ENCODE measurements at places on chromosomes 12 and 14.

GRCh38 chr12:68368327-68368726 is 36.2 kb upstream of the MDM1 start:
- no peak for DNase-seq

DNA sequence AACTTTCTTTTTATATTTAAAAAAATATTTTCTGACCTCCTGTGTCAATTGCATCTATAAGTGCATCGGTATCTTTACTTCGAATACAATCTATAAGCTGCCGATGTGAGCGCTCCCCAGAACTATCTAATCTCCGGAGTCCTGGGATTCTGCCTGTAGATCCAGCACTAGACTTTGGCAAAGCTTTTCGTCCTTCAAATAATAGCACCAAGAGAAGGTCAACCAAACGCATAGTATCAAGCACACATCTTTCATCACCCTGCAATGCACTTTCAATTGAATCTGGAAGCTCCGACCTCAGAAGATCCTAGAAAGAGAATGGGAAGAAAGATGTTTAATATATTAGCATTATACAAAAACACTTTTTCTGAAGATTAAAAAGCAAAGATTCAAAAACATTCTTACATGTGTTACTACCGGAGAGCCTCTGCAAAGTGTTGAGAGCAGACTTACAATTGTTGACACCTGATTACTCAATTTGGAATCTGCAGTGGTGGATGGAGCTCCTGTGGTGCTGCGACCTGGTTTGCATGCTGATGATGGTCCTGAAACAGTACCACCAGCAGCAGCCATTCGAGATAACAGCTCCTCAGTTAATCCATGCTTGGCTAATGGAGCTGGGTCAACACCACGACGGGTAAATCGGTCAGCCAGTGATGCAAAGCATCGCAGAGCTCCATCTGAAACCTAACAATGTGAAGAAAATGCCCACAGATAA is 34.3 kb downstream of the HECTD1 start:
- DNase-seq, result no peak

DNA sequence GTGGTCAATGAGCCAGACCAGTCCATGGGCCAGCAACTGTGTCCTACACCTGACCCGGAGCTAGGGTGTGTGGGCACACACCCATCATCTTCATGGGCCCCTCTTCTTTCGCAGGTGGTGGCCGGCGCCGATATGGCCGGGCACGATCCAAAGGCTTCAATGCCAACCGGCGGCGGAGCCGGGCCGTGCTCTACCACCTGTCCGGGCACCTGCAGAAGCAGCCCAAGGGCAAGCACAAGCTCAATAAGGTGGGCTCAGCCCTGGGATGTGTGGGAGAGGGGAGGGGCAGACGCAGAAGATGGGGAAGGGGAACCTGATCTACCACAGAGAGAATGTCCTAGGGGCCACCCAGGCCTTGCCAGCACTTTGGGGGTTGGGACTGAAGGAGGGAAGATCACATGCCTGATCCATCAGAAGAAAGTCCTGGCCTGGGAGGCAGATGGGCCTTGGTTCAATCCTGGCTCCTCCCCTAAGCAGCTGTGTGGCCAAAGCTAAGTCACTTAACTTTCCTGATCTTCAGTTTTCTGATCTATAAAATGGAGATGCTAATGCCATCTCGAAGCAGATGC is 3.8 kb downstream of the KCNH3 start:
- DNase-seq, result no peak

DNA sequence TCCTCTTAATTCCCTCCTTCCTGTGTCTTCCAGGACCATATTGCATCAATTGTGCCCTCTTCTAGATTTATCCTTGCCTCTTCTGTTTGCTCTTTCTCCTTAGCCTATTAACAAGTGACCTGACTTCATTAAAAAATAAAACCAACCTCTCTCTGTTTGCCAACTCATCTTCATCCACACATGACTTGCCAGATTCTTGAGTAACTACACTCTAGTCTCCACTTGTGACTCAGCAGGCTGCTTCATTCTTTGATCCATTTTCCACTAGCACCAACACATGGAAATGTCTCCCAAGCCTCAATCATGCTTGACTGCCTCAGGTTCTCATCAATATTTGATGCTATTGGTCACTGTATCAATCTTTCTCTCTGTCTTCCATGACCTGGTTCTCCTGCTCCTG is 492.4 kb upstream of the TMPO start:
- DNase-seq, result no peak

DNA sequence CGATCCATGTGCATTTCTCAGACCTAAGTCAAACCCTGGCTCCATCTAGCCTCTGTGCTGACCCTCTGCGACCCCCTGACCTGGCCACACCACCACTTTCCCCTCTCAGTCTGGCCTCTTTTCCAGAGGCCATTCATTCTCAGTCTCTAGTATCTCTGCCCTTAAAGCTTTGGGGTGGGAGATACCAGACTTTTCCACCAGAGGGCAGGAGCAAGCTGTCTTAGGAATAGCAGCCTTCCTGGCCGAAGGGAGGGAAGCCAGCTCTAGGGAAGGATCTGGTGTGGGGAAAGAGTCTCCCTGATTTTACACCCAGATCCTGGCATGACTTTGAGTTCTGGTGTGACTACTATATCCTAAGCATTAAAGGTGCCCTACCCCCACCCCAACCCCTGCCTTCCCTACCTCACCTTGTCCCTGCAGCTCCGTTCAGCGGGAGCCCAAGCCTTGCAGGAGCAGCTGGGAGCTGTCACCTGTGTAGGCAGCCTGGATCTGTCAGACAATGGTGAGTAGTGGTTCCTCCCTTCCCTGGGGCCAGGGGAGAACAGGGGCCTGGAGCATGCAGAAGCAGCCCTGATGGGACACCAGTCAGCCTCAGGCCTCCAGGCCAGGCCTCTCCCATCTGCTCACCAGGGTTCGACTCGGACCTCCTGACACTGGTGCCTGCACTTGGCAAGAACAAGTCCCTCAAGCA is 6.6 kb downstream of the CARMIL3 start:
- no peak for DNase-seq

DNA sequence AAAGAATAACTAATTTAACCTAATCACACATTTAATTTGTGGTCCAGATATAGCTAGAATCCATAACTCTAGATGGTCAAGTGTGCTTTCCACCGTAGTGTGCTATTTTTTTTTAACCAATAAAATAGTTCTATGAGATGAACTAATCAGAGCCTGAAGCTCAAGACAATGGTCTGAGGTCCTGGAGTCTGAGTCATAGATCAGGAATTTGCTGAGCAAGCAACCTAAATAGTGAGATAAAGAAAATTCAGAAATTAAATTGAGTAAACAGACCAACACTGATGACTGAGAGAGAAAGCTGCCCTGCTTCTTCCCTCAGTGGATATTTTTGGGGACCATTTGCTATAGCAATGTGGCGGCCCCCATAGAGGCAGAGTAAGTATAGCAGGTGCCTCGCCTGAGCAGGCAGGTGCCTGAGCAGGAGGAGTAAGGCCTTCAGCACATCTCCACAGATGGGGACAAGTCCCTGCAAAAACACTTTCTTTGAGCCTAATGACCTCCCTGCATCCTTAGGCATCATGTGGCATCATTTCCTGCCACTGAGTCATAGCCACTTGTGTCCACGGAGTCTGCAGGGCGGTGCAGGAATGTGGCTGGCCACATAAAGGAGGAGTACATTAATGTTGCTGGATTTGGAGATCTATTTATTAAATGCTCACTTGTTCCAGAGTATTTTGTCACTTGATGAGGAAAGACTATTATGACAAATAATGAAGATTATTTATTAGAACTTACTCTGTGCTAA is 13.9 kb upstream of the CLEC4E start:
- no peak for DNase-seq

DNA sequence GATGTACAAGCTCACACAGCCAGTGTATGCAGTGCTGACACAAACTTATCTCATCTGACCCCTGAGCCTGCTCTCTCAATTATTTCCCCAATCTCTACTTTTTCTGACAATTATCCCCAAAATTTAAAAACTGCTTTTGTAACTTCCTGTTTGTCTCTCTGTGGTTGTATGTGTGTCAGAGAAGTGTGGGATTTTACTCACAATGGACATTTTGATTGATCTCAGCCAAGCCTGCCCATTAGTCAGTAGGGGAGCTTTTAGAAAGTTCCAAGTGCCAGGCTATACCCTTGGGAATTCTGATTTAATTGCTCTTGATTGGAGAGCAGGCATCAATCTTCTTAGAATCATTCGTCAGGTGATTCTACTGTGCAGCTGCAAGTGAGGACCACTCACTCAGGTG is 64.9 kb upstream of the LMNTD1 start:
- no peak for DNase-seq

DNA sequence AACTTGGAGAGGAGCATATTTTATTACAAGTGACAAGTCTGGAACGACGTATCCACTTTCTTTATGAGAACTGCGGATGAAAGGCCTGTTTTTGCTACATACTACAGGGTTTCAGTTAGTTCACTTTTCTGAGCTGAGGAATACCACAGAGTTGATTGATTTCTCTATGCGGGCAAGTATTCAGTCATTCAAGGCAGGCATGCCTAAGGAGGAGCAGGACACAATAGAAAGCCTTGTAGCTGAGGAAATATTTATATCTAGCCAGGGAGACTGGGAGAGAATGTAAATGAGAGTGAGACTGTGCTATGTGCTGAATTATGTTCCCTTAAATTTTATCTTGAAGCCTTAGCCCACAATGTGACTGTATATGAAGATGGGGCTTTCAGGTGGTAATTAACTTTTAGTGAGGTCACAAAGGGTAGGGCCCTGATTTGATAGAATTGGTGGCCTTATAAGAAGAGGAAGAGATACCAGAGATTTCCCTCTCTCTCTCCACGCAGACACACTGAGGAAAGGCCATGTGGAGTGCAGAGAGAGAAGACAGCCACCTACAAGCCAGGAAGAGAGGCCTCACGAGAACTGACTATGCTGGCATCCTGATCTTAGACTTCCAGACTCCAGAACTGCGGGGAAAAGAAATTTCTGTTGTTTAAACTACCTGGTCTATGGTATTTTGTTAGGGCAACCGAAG is 459.0 kb upstream of the ATP2B1 start:
- DNase-seq, result no peak

DNA sequence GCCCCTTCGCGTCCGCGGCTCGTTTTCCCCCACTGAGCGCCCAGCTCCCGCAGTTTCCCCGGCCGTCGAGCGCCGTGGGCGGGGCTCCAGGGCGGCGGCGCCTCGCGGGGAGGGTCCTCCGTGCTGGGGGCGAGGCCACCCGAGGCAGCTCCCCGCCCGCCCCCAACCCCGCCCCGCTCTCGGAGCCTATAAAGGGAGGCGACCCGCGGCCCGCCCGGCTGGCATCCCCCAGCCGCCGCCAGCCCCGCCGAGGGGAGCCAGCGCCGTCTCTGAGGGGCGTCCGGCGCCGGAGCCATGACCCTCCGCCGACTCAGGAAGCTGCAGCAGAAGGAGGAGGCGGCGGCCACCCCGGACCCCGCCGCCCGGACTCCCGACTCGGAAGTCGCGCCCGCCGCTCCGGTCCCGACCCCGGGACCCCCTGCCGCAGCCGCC is at the start of gene TAMALIN:
Gene TAMALIN, plus strand, starts transcription at position 221 of the 432 bp plus-strand sequence. Its CDS starts 74 bp downstream, at position 295.
- peak; percentile 60 for DNase-seq

GRCh38 chr12:103028881-103029639 is 71.6 kb downstream of the ASCL1 start:
- DNase-seq, result no peak
